Foreskin melanocyte (primary cell): ENCODE measurements at places on chromosomes 7 and 10.

- DNase-seq, result no peak
These were observed 99.5 kb downstream of the CUX1 start for GRCh38 chr7:101916876-101917275.

DNA sequence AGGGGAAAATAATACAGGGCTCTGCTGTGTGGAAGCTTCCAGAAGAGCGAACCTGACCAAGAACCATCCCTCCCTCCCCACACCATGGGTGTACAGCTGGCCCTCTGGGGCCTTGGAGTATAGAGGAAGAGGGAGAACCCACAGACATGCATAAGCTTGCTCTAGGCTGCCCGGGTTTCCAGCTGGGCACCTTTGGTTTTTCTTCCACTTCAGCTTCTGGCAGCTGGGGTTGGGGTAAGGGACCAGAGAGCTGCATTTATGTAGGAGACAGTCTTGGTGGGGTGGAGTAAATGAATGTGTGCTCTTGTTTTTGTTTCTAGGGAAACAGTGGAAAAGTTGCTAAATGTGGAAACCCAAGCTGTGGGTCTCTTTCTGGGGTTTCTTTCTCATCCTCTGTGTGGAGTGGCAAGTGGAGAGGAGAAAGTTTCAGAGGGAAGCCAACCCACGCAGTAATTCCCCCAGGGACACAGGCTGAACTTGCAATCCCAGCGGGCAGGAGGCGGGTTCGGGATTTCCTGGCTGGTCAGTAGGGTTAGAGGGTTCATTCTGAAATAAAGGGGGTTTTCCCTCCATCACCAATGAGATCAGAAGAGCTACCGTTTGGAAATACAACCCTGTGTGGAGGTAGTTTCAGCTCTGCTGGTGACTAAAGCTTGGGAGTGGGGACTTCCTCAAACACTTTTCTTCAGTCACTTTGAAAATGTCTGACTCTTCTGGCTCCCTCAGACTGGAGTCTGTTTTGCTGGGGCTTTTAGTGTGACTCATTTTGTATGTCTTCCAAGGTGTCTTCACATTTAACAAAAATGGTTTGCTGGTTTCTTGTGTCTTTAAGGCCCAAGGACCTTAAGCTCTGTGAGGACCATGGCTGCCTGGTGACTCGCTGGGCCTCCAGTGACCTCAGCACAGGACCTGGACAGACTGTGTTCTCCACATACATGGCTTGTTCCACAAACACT lies 22.2 kb upstream of the SRGN start:
- DNase-seq, result no peak

DNA sequence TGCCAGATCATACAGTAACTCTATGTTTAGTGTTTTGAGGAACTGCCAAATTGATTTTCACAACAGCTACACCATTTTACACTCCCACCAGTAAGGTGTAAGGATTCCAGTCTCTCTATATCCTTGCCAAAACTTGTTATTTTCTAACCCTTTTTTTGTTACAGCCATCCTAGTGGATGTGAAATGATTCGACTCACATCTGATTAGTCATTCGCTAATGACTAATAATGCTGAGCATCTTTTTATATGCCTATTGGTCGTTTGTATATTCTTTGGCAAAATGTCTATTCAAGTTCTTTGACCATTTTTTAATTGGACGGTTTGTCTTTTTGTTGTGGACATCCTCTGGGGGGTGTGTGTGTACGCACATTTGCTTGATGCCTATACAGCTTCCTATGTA lies 142.8 kb downstream of the DGKB start:
- DNase-seq, result no peak

- no peak for DNase-seq
These were observed 17.9 kb downstream of the RSBN1L start for GRCh38 chr7:77714195-77714594.

DNA sequence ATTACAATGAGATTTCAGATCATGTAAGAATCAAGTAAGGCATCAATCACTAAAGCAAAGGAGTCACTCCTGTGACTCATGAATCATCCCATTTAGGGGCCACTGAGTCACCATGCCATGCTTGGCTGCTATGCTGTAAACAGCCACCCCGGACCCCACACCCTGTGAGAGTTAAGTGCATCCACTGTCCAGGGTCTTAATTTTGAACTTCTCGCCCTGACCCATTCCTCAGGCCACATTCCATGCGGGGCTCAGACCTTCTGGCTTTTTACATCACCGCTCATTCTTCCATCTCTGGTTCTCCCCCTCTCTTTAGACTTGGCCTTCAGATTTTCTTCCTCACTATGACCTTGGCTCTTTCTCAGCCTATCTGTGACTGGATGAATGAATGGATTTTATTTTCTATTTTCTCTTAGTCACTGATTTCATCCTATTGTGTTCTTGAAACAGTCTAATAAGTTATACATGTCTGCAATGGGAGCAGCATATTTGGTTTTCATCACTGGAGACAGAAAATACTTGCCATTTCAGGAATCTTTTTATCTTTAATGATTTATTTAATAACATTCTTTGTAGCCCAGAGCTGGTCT lies 239.6 kb downstream of the SKIDA1 start:
- no peak for DNase-seq

DNA sequence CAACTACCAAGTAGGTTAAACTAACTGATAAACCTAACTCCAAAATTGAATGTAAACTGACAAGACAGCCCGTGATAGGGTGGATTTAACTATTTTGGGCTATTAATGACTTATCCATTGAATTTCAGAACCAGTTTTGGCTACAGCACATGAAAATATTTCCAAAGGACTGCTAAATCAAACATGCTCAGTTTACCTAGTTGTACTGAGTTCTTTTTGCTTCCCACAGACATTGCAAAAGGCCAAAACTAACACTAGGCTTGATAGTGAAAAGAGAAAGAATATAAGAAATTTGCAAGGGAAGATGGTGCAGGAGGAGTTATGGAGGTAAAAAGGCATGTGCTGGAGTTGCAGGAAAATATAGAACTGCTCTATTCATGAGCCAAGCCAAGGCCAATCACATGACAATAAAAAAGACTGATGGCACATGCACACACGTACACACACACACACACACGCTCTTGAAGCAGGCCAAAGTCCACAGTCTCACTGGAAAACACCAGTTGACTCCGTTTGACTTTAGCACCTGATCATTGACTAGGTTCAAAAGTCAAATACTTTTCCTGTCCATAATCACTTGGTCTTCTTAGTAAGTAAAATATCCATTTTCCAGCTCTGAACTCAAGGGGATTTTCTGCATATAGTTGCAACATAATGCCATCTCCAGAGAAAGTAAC lies 76.0 kb upstream of the AGBL3 start:
- no peak for DNase-seq

DNA sequence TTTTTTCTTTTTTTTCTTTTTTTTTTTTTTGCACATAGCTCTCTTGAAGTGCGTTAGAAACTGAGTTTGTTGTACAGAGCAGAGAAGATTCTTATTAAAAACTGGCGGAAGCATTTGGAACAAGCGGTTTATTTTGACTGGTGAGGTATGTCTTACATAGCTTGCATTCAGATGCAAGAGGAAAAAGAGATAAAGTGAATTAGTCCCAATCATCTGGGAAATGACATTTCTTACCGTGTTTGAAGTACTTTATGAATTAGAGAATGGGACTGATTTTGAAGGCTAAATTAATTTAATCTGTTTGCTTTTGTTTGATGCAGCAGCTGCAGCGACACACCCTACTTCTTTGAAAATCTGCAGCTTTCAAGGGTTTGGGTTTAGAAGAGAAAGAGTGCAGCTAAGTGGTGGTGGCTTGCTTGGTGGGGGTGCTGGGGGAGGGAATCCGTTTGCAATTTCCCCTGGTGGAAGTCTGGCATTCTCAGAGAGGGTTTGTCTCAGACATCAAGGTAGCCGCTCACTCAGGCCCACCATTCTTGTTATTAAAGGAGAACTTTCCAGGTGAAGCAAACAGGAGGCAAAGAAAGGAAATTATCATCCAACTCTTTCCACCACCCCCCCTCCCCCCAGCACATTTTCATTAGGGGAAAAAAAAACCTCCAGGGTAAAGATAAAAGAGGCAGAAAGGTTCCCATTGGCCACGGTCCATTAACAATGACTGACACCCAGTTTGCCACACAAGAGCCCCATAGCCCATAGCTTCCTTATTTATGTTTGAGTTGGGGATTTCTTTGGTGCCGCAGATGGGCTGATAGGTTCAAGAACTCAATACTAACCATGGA lies 231.7 kb downstream of the SKIDA1 start:
- no peak for DNase-seq

GRCh38 chr7:143354376-143354775 lies 8.1 kb downstream of the FAM131B start:
- DNase-seq, result no peak

DNA sequence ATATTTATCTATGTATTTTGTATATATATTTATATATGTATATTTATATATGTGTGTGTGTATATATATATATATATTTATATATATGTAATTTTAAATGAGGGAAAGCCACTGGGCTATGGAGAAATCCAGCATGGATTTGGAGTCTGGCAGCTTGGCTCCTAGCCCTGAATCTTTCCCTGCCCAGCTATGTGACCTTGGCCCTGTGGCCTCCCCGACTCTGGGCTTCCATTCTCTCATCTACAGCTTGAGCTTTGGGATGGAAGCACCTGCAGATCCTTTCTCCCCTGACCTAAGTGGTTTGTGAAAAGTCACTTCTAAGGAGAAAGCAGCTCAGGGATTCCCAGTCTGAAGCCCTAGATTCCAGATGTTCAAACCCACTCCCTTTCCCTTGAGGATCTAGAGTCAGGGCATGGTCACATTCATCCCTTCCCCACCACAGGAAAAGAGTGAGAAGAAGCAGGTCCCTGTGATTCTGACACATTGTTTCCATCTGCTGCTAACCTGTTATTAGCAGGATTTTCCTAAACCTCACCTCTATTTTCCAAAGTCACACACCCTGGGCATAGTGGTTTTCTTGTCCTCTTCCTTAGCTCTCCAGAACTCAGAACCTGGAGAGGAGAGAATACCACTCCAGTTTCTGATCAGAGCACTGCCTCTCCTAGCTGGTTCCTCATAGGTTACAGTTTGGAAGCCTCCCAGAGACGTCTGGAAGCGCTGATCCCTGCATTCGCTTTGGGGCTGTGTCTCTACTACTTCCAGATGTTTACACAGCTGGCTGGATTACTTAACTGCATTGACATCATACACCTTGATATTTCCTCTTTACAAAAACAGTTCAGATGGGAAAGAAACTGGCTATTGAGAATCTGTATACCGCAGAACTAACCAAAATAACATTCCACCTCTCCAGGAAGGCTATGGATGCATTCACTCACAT lies 327.5 kb upstream of the ZMIZ1 start:
- DNase-seq, result no peak

DNA sequence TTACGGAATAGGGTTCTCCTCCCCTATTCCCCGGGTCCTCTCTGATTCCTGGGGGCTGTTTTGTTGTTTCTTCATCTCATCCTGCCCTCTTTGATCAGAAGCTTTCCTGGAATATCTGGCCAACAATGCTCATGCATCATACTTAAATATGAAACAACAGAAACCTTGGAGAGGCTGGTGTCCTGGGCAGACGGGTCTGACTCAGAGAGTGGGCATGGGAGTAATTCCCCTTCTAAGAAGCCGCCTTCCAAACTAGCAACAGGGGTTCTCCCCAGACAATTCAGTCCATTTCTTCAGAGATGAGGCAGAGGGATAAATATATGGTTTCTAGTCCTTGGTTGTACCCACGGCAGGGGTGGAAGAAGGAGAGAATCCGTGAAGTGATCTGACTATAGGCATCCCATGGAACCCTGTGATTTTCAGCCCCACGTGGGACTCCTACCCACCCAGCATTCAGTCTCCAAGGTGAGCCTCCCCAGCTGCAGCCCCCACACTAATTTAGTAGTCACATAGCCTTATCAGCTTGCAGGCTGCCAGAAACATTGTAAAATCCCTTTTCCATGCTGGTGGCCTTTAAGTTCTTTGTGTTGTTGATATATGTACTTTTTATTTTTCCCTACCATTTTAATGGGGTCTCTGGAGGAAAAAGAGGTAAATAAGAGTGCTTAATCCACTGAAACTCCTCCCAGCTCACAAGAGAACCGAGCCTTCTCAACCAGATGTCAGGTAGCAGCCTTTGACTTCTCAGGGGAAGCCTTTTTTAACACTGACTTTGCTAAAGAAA lies 119.2 kb downstream of the SFMBT2 start:
- no peak for DNase-seq

DNA sequence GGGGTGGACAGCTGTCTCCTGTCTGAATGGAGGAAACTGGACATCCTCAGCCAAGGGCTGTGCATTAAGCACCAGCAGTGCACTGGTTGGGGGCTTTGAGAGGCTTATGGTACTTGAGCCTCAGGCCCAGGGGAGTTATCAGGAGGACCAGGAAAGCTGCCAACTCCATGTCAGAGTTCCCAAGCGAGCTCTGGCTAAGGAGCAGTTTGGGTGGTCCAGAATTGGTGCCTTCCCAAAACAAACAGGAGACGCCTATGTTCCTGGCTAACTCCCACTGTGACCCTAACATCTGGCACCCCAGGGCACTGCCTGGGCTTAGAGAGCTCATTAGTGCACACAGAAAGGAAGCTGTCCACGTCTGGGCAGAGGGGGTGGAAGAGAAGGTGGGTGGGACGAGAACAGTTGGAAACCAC lies 408.6 kb upstream of the NPVF start:
- no peak for DNase-seq

GRCh38 chr7:139340808-139341057 lies 404 bp upstream of the FMC1 start:
- DNase-seq, result no peak

GRCh38 chr7:150357771-150358427 lies 10.7 kb upstream of the REPIN1 start:
- no peak for DNase-seq

DNA sequence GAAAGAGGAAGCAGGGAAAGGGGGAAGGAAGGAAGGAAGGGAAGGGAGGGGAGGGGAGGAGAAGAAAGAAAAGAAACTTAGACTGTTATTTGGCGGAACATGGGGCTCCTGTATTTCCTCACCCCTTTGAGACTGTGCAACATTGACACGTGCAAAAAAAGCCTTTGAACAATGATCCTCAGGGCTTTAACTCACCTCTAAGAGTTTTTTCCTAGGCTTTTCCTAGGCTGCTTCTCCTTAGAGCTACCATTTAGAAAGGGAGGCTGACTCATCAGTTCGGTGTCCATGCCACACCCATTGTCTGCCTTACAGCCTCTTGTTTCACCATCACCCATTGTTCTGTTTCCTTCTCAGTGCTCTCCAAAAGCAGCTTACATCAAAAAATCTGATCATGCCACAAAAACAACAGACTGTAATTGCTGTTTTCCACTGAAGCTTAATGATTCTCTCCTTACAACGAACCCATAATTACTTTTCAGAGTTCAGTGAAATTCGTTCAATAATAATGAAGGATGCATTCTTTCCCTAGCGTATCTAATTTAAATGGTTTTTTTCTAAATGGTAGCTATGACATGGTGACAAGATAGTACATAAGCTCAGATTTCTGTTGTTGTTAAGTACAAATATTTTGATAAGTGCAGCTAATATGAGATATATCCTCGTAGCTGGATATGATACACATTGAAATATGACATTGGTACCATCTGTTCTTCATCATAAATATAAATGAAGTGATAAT lies 90.8 kb downstream of the PRLHR start:
- peak; percentile 26 for DNase-seq

- no peak for DNase-seq
These were observed 586.8 kb upstream of the MGMT start for GRCh38 chr10:128880159-128880725.
